ENCODE measurements at places on chromosomes 12 and 14.

GRCh38 chr12:81953541-81953940 lies 194.4 kb upstream of the PPFIA2 start:
- no peak for DNase-seq

GRCh38 chr14:92884410-92884809 lies 38.5 kb upstream of the CHGA start:
- DNase-seq, result no peak

GRCh38 chr12:65189028-65189718 lies 19.8 kb downstream of the LEMD3 start:
- no peak for DNase-seq

DNA sequence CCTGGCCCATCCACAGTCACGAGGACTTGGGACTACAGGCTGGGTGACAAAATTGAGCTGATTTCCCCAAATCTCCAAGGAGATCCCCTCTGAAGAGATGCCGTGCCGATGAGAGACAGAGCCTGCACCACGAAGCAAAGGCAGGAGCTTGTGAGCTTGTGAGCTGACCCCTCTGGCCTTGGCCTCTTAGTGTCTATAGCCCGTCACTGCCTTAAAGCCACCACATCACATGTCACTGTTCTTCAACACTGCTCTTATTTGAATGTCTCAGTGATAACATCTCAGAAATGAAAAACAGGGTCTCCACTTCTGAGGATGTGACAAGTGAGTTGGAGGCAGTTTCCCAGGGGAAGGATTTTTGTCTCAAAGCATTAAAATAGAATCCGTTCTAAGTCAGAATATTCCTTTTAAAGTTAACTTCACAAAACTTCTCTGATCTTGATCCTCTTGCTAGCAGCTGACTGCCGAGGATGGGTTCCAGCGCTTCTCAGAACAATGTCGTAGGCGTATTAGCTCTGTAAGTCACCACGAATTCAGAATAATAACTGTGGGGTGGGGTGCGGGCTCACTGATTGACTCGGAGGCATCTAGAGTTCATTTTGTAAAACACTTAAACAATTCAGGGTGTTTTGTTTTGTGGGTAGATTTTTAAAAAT lies 37.5 kb downstream of the CHST11 start:
- no peak for DNase-seq

DNA sequence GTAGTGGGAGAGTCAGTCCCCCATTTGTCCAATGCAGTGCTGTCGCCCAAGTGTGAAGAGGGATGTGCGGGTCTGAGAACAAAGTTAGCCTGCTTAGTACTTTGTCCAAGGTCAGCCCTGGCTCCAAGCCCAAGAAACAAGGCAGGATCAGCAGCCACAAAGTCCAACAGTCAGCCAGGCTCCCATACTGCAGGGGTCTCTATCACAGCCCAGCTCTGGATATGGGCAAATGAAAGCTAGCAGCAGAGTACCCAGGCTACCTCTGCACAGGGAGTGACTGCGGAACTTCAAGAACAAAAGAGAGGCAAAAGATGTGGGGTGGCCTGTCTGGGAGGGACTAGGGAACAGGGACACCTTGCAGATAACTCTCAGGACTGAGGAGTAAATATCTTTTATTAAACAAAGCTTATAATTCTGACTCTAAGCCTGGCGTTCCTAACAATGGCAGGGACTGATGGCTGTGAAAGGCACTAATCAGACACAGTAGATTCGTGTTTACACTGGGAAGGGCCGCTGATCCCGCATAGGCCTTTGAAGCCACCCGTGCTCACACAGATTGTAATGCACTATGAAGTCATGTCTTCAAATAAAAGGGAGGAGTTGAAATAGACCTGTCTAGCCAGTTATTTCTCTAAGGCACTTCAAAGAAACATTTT lies 91.0 kb upstream of the EEA1 start:
- no peak for DNase-seq

- DNase-seq, result no peak
These were observed 8.8 kb downstream of the IKBIP start for GRCh38 chr12:98635657-98636323.

DNA sequence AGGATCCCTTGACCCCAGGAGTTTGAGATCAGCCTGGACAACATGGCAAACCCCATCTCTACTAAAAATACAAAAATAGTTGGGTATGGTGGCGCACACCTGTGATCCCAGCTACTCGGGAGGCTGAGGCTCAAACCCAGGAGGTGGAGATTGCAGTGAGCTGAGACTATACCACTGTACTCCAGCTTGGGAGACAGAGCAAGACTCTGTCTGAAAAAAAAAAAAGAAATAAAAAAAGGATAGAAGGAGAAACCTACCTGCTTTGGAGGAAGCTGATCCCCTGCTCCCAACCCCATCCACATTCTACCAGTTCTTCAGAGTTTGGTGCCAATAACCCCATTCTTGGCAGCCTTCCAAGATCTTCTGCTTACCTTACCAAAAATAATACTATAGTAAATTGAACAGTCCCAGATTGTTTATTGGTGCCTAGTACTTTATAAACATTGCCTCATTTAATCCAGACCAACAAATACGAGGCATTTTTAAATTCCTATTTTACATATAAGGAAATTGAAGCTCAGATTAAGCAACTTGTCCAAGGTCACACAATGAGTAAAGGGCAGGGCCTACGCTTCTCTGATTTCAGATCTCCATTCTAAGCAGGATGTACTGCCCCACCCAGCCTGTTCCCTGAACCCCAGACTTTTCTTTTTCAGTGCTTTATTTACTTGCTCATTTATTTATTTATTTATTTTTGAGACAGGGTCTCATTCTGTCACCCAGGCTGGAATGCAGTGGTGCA lies 33.2 kb upstream of the FAM222A start:
- no peak for DNase-seq

- DNase-seq, result no peak
These were observed 352.9 kb upstream of the OR4E1 start for GRCh38 chr14:22026527-22026926.

Measured in sigmoid colon (tissue), 7 donors.